ENCODE measurements at places on chromosomes 11 and 22.

GRCh38 chr22:46066691-46067090 is 83.6 kb upstream of the PPARA start:
- no peak for DNase-seq

GRCh38 chr22:40728731-40729189 is 49.5 kb downstream of the MCHR1 start:
- DNase-seq: peak; percentile 79

- DNase-seq: no peak
Observed at GRCh38 chr11:102194257-102194656, 84.0 kb downstream of the YAP1 start.

DNA sequence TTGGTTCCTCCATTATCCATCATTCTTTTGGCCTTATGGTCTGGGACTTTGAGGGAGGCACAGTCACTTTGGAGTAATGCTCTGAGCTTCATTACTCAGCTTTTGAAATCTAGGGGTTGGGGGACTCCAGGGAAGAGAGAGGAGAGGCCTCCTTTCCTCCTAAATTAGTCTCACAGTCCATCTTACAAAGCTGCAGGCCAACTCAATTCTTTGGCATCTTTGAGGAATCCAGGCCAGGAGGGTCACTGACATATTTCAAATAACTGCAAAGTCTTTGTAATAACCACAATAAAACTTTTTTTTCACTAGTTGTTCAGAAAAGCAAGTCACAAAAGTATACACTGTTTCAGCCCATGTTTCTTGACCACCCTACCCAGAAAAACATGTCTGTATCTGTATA is 73.3 kb upstream of the FAR1 start:
- DNase-seq: no peak

DNA sequence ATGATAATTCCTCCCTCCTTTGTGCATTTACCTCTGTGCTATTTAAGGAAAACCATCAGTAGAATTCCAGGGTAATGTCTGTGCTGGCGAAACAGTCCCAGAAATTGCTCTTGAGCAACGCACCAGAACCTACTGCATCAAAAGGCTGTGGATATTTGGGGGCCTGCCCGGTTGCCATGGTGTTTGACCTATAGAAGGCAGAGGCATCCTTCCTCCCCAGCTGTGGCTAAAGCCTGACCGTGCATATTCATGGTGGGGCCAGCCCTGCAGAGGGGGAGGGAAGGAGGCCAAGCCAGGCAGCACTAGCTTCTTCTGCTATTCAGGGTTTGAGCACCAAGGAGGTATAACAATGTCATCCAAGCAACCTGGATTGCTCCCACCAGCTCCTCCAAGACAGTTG is 215.0 kb upstream of the E2F8 start:
- no peak for DNase-seq

- DNase-seq: no peak
Observed at GRCh38 chr22:37804881-37805809, 2.6 kb upstream of the GCAT start.

GRCh38 chr11:57349491-57350274 is 11.5 kb downstream of the P2RX3 start:
- DNase-seq: no peak

DNA sequence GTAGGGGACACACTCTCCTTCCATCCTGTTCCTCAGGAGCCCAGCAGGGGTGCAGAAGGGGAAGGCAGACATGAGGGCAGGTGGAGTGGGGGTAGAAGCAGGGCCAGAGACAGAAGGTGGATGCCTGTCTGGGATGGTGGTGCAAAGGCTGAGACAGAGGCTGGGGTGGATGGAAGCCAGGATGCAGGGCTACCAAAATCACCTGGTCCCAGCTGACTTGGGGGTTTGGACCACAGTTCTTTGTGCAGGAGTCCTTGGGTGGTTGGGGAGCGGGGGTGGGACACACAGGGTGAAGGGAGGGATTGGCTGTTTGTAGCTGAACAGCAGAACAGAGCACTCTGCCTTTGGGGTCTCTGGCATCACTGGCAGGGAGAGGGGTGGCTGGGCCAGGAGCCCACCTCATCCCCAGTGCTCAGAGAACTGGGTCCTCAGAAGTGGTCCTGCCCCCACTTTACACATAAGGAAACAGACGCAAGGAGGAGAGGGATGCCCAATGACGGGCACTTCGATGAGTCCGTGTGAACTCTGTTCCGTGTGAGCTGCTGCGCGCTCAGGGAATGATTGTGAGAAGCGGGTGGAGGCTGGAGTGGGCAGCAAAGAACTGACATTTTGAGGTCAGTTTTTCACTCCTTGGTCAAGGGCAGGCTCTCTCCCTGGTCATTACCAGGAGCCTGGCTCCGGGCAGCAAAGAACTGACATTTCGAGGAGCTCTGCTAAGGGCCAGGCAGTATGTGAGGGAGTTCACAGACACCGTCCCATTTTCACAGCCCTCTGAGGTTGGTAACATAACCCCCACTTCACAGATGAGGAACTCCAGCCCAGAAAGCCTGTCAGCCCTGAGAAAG is 1.9 kb downstream of the TAGLN start:
- DNase-seq: no peak

- DNase-seq: no peak
Observed at GRCh38 chr11:34298871-34299270, 58.9 kb downstream of the ABTB2 start.

DNA sequence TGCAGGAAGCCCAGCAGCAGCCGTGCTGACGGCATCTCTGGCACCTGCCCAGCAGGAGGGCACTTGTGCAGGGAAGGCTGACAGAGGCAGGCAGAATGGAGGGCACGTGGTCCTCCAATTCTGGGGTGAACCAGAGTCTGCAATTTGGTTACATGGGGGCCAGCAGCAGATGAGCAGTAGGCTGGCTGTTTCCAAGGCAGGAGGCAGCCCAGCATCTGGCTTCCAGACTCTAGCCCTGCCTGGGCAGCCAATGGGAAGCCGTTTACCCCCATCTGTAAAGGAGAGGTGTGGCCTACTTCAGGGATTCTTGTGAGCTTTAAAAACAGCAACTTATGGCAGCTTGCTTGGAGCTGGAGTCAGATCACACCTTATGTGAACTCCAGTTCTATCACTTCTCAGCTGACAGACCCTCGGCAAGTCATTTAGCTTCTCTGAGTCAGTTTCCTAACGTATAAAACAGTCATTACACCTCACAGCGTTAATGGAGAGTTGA is 27.9 kb upstream of the RASL10A start:
- DNase-seq: peak; percentile 68

DNA sequence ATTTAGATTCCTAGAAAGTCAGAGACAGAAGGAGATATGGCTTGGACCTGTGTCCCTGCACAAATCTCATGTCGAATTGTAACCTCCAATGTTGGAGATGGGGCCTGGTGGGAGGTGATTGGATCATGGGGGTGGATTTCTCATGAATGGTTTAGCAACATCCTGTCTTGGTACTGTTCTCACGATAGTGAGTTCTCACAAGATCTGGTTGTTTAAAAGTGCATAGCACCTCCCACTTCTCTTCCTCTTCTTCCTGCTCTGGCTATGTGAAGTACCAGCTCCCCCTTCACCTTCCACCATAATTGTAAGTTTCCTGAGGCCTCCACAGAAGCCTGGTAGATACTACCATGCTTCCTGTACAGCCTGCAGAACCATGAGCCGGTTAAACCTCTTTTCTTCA is 27.6 kb upstream of the PAMR1 start:
- DNase-seq: no peak

DNA sequence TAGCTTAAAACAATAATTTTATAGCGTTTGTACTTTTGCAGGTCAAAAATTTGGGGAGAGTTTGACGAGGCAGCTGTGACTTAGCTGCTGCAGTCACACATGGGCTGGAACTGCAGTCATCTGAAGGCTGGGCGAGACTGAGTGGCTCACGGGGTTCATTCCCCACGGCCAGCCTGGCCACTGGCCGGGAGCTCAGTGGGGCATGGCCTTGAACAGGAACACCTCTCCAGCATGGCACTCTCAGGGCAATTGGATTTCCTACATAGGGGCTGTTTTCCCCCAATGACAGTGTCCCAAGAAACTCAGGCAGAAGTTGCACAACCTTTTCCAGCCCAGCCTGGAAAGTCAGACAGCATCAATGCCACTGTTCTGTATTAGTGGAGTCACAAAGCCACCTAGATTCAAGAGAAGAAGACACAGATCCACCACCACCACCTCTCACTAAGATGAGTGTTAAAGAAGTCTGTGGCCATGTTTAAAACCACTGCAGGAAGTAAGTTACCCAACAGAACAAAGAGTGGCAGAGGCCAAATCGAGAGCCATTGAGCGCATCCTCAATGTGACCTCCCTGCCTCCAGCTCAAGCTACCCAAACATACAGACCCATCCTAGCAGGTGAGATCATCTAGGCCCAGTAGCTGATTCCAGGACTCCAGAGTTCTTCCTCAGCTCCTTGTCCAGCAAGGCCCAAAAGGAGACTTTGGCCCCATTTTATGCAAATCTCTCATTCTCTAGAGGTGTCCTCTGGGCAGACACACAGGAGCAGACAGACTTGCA is 618.7 kb upstream of the CADM1 start:
- no peak for DNase-seq

DNA sequence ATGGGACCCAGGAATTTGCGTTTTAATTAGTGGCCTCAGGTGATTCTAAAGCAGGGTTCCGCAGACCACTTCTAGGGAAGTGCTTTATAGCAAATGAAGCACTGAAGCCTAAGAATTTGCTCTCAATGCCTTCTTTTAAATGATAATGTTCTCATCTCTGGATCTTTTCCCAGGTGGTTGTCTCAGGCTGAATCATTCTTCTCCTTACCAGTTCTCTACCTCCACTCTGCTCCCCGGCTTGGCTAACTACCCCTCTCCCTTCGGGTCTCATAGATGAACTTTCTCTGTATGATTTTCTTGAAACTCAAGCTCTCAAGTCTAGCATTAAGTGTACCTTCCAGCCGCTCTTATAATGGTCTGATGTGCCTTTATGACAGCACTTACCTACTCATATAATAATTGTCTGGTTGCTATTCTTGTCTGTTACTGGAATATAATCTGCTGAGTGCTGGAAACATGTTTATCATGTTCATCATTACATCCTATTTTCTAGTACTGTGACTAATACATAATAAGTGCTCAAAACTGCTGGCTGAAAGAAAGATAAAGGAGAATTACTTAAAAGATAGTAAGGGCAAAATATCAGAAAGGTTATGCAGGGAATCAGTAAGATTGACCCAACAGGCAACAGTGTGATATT is 195.9 kb upstream of the SESN3 start:
- DNase-seq: no peak

DNA sequence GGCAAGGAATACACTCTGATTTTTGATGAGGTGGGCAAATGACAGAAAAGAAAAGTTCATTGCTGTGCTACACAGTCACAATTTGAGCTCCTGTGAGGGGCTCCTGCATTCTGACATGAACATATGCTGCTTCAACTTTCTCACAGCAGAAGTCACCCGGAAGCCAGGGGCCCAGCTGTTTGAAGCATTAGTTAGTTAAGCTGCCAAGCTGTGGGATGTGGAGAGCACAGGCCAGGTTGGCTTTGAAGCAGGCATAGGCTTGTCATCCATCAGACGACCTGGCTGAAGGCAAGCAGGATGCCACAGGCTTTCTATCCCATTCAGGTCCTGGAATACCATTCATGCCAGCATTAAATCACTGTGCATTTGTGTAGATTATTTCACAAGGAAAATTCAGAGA is 63.1 kb downstream of the MTNR1B start:
- DNase-seq: peak; percentile 34

GRCh38 chr22:18088825-18089568 is 11.2 kb downstream of the PEX26 start:
- no peak for DNase-seq

DNA sequence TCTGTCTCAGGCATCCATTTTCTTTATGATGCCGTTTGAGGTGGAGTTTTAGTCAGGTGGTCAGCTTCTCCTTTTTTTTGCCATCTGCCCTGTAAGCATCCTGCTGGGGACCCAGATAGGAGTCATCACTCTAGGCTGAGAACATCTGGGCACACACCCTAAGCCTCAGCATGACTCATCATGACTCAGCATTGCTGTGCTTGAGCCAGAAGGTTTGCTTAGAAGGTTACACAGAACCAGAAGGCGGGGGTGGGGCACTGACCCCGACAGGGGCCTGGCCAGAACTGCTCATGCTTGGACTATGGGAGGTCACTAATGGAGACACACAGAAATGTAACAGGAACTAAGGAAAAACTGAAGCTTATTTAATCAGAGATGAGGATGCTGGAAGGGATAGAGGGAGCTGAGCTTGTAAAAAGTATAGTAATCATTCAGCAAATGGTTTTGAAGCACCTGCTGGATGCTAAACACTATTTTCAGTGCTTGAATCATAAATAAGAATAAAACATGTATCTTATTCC is 10.9 kb upstream of the HBE1 start:
- no peak for DNase-seq

GRCh38 chr11:33016654-33017053 is 976 bp downstream of the DEPDC7 start:
- DNase-seq: no peak

GRCh38 chr11:57413681-57414080 is 13.2 kb downstream of the SLC43A3 start:
- no peak for DNase-seq

GRCh38 chr11:20861322-20861721 is 191.9 kb downstream of the NELL1 start:
- peak; percentile 22 for DNase-seq

DNA sequence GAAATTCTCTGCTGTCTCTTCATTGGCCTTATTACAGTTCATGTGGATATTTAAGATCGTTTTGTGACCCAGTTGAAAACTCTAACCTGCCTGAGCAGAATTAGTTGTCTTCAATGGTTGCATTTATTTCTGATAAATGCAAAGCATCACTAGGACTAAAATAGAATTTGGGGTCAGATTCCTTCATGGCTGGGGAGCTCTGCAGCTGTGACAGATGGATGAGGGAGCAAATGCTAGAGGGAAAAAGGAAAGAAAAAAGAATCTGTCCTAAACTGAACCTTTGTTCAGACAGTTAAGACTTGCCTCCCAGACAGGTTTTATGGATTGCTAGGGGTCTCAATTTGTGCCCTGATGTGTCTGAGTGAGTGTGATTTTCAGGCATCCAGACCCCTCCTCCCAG is 113.0 kb downstream of the SYT9 start:
- DNase-seq: no peak

DNA sequence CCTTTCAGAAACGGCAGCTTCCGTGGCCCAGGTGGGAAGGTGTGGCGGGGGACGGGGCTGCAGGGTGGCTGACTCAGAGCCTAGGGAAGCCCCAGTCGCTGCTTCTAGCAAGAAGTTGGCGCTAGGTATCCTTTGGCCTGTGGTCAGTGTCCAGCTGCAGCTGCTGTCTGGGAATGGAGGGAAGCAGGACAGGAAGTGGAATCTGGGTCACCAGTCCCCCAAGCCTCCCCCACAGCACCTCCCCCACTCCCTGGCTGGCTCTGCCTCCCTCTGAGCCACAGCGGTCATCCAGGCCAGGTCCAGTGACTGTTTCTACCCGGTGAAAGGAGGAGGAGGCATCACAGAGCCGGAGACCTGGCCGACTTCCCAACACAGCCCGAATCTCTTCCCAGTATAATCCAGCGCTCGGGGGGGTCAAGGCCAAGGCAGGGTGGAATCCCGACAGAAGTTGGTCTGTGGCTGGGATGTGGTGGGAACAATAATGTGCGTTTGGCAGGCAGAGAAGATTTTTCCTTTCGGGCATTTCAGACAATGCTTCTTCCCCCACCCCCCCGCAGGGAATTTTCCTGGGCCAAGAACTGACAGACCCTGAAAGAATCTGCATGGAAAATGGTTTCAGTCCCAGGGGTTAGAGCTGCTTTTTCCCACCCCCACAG is 45.1 kb downstream of the C11orf96 start:
- DNase-seq: no peak

Data from DMS79 (cell line).